ENCODE measurements at places on chromosomes 2 and 18. TPM values are rescaled to one million over a fixed set of nuclear protein-coding genes. Genes with fewer than 3 reads are reported as not detected.

Gene NT5DC4
- not detected for polyA plus RNA-seq

Gene SLC30A3
- polyA plus RNA-seq, result 7.4 TPM

Gene TTC21B
- 3.3 TPM for polyA plus RNA-seq

Gene GALR1
- 0.01 TPM for polyA plus RNA-seq

Gene ATP6V1B1
- polyA plus RNA-seq, result 0.28 TPM

Gene MOCOS
- 0.28 TPM for polyA plus RNA-seq

Gene POTEJ
- polyA plus RNA-seq, result not detected

Gene UPP2
- not detected for polyA plus RNA-seq

Gene PLA2R1
- polyA plus RNA-seq, result 1.7 TPM

DNA sequence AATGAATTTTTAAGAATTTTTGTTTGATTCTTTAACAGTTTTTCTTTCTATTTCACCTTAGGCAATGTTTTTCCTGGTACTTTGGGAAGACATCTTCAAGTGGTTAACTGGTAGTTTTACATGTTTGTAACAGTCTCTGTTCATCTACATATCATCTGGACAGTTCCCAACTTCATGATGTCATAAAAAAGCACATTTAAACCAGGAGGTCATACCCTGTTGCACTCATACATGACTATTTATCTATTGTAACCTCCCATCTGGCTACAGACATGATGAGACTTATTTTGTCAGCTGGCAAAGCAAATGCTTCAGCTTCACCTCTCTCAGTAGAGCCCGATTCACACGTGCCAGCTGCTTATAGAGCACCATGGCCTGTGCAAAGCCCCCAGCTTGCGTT is 99.8 kb upstream of the YPEL5 start:
- H3K4me1 ChIP-seq, result no peaks in the 10 kb centered on the region
- H3K27me3 ChIP-seq, result peaks cover 13% of the 10 kb centered on the region
- no peak overlapping the region for H3K27ac ChIP-seq
- no peaks in the 10 kb centered on the region for H3K36me3 ChIP-seq

GRCh38 chr2:24352664-24353063 is 7.7 kb downstream of the ITSN2 start:
- no peaks in the 10 kb centered on the region for H3K27me3 ChIP-seq
- no peak for DNase-seq
- no peaks in the 10 kb centered on the region for H3K36me3 ChIP-seq
- H3K27ac ChIP-seq, result no peak overlapping the region
- no peak overlapping the region for H3K4me3 ChIP-seq

- peaks cover 82% of the 10 kb centered on the region for H3K36me3 ChIP-seq
- H3K27me3 ChIP-seq, result no peaks in the 10 kb centered on the region
- H3K27ac ChIP-seq, result no peak overlapping the region
Observed at GRCh38 chr2:237782181-237782580, 16.4 kb upstream of the RBM44 start.

GRCh38 chr2:235952714-235953113 is 215.5 kb downstream of the GBX2 start:
- DNase-seq, result no peak
- no peaks in the 10 kb centered on the region for H3K27me3 ChIP-seq
- peaks cover 11% of the 10 kb centered on the region for H3K4me1 ChIP-seq
- no peaks in the 10 kb centered on the region for H3K36me3 ChIP-seq

DNA sequence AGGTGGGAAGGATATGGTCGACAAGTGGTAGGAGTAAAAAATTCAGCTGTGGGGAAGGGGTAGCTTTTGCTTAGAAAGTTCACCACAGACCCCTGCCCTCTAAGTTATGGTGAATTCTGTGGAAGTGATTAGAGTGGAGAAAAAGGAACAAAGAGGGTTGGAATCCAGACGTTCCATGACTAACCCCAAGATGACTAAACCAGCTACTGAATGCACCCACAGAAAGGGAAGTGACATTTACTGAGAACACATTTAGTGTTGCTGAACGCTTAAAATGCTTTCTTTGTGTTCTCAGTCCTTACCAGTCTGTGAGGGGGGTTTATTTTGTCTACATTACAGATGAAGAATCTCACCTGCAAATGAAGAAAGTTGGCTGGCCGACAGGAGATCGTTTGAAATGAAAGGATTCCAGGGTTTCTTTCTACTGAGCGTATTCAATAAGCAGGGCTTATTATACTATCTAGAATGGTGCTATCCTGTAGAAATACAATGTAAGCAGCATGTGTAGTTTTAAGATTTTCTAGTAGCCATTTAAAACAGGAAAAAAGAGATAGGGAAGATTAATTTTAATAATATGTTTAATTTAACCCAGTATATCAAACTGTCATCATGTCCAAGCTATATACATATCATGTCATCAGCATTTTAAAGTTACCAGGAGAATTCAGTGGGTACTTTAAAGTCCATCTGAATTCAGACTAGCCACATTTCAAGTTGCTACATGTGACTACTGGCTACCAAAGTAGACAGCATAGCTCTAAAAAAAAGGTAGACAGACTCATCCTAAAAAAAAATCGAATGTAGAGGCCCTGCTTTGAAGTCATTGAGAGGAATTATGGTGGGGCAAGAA is 60.1 kb downstream of the LIMS1 start:
- H3K4me1 ChIP-seq, result peaks cover 36% of the 10 kb centered on the region
- H3K27me3 ChIP-seq, result no peaks in the 10 kb centered on the region
- no peaks in the 10 kb centered on the region for H3K36me3 ChIP-seq
- H3K4me3 ChIP-seq, result no peak overlapping the region

- no peak overlapping the region for H3K27ac ChIP-seq
- DNase-seq, result no peak
- H3K4me1 ChIP-seq, result peaks cover 24% of the 10 kb centered on the region
- H3K36me3 ChIP-seq, result no peaks in the 10 kb centered on the region
- H3K4me3 ChIP-seq, result no peak overlapping the region
Observed at GRCh38 chr2:46458763-46459500, 20.4 kb upstream of the TMEM247 start.

DNA sequence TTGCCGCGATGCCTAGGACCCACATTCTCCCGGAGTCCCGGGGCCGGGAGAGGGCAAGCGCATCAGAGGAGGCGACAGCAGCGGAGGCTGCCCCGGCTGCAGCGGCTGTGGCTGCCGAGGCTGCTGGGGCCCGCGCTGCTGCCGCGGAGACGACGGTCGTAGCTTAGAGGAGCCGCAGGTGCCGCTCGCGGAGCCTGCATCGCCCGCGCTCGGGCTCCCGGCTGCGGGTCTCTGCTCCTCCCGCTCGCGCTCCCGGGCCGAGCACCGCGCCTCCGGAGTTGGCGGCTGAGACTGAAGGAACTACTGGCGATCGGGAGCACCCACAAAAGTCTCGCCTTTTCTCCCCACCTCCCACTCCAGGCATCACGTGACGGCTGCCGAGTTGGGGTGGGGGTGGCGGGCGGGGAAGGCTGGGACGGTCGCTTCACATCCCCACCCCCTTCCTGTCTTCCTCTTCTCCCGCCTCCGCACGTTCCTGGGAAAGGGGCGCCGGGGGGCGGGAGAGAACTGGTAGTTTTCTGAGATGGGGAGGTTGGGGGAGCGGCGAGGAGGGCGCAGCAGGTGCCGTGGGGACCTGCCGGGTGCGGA is at the start of gene LYPD1:
LYPD1 (minus strand) TSS at position 298 of the 588 bp plus-strand sequence; CDS start at position 25, 273 bp downstream.
- H3K36me3 ChIP-seq, result no peaks in the 10 kb centered on the region
- peak within 1 kb of the TSS; percentile 49 for H3K4me3 ChIP-seq
- peaks cover 67% of the 10 kb centered on the region for H3K27me3 ChIP-seq
- peaks cover 22% of the 10 kb centered on the region for H3K4me1 ChIP-seq

DNA sequence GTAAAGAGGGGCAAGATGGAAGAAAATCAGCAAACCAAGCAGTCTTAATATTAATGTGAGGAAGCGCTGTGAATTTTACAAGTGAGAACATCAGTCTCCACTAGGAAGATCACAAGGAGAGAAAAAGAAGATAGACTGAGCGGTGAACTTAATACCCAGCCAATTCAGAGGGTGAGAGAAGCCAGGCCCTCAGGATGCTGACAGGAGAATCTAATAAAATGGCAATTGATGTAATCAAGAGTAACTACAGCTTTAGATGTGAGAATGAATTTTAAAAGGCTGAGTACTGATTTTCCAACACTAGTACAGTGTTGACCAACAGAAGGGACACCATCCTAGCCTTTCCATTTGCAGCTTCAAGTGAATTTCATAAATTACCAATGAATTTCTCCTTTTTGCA is 35.7 kb upstream of the SIX2 start:
- DNase-seq, result no peak
- H3K27me3 ChIP-seq, result no peaks in the 10 kb centered on the region
- no peaks in the 10 kb centered on the region for H3K36me3 ChIP-seq
- H3K4me1 ChIP-seq, result no peaks in the 10 kb centered on the region
- H3K27ac ChIP-seq, result no peak overlapping the region

GRCh38 chr2:191637182-191638078 is 40.5 kb upstream of the NABP1 start:
- no peaks in the 10 kb centered on the region for H3K36me3 ChIP-seq
- H3K4me3 ChIP-seq, result no peak overlapping the region
- no peak for DNase-seq
- H3K27me3 ChIP-seq, result no peaks in the 10 kb centered on the region
- H3K4me1 ChIP-seq, result no peaks in the 10 kb centered on the region

- no peaks in the 10 kb centered on the region for H3K36me3 ChIP-seq
- no peak for DNase-seq
- no peaks in the 10 kb centered on the region for H3K27me3 ChIP-seq
- no peaks in the 10 kb centered on the region for H3K4me1 ChIP-seq
- H3K27ac ChIP-seq, result no peak overlapping the region
Observed at GRCh38 chr2:153808679-153809078, 63.0 kb upstream of the GALNT13 start.

GRCh38 chr18:58288921-58289797 is 245.1 kb downstream of the NEDD4L start:
- H3K36me3 ChIP-seq, result no peaks in the 10 kb centered on the region
- H3K4me3 ChIP-seq, result no peak overlapping the region
- peak overlapping the region; percentile 72 for H3K27ac ChIP-seq
- no peaks in the 10 kb centered on the region for H3K4me1 ChIP-seq
- H3K27me3 ChIP-seq, result no peaks in the 10 kb centered on the region

DNA sequence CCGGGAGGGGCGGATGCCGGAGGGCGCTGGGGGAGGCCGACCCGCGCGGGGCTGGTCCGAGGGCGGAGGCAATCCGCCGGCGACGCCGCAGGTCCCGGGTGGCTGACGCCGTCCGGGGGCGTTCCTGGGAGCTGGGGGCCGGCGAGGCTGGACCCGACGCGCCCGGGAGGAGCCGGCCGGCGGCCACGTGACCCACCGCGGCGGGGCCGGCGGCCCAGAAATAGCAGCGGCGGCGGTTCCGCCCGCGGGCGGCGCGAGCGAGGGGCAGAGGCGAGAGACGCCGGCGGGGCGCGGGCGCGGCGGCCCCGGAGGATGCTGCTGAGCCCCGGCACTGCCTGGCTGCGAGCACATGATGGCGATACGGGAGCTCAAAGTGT is at the start of gene RAB31:
RAB31 (plus strand) TSS at position 245 of the 377 bp plus-strand sequence; CDS start at position 350, 105 bp downstream.
- peak; percentile 86 for DNase-seq
- H3K27me3 ChIP-seq, result no peaks in the 10 kb centered on the region
- peaks cover 24% of the 10 kb centered on the region for H3K4me1 ChIP-seq
- H3K36me3 ChIP-seq, result no peaks in the 10 kb centered on the region

- no peak overlapping the region for H3K27ac ChIP-seq
- no peaks in the 10 kb centered on the region for H3K4me1 ChIP-seq
- H3K36me3 ChIP-seq, result no peaks in the 10 kb centered on the region
- H3K27me3 ChIP-seq, result peaks cover 6% of the 10 kb centered on the region
- no peak overlapping the region for H3K4me3 ChIP-seq
Observed at GRCh38 chr2:201797175-201797840, 9.0 kb upstream of the CDK15 start.

DNA sequence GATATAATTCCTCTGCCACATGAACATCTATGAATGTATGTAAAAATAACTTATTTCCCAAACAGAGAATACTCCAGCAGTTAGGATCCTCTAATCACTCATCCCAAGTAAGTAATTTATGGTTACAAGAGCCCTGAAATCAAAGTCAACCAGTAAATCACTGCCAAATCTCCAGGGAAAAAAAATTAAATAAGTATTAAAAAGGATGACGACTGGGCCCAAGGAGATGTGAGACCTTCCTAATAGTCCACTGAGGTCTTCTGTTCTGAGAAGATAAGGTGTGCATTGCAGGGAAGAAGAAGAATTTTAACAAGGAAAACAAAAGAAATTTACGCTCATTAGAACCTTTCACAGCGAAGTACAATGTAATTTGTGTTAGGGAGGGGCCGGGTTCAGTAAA is 28.0 kb upstream of the WDR75 start:
- no peaks in the 10 kb centered on the region for H3K36me3 ChIP-seq
- DNase-seq, result no peak
- H3K4me1 ChIP-seq, result no peaks in the 10 kb centered on the region
- no peaks in the 10 kb centered on the region for H3K27me3 ChIP-seq

DNA sequence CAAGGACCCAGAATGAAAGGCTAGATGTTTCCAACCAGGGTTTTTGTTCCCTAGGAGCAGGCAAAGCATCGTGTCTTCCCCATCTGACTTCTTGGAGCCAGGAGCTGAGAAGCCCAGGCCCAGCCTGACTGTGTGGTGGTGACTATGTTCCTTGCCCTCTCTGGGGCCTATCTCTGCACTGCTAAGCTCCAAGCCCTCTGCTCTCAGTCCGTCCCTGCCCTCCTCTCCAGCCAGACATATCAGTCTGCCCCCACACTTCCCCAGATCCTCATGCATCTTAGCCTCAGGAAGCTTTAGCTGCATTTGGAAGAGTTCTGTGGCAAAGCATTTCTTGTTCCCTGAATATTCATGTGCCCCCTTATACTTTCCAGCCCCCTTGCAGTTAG is 196.6 kb downstream of the CYP26B1 start:
- DNase-seq, result no peak
- H3K36me3 ChIP-seq, result no peaks in the 10 kb centered on the region
- no peaks in the 10 kb centered on the region for H3K27me3 ChIP-seq
- H3K4me3 ChIP-seq, result no peak overlapping the region
- H3K4me1 ChIP-seq, result peaks cover 8% of the 10 kb centered on the region

DNA sequence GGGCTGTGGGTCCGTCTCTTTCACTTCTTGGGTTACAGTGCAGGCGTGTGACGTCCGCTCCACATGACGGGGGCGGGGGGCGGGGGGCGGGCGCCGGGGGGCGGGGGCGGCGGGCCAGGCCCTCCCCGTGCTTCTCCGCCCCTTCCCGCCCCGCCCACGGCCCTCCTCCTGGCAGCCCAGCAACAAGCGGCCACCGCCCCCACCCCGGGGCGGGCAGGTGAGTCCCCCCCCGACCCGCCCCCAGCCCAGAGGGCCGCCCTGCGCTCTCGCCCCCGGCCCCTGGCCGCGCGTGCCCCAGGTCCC is 3.6 kb downstream of the ZNF516 start:
- no peaks in the 10 kb centered on the region for H3K36me3 ChIP-seq
- peak overlapping the region; percentile 79 for H3K4me3 ChIP-seq
- DNase-seq, result peak; percentile 79
- H3K27ac ChIP-seq, result peak overlapping the region; percentile 86

Measured in heart right ventricle (tissue), 16 donors.